ENCODE measurements at places on chromosomes 11 and 22.

GRCh38 chr22:26367402-26368245 is 61.4 kb upstream of the ASPHD2 start:
- DNase-seq: no peak

DNA sequence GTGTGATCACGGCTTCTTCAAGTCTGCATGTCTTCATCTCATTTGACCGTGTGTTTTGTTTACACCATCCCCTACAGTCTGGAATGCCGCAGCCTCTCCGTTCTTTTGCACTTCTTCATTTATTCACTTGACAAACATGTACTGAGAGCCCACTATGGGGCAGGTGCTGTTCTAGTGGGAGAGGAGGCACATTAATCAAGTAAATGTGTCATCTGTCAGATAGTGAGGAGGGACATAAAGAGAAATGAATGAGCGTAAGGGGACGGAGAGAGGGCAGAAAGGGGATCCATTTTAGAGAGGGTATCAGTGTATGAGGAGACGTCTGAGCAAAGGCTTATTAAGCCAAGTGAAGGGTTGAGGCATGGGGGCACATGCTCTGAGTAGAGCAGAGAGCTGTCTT is 54.0 kb upstream of the CECR2 start:
- no peak for DNase-seq

GRCh38 chr11:67628710-67629385 is 889 bp downstream of the NUDT8 start:
- no peak for DNase-seq

DNA sequence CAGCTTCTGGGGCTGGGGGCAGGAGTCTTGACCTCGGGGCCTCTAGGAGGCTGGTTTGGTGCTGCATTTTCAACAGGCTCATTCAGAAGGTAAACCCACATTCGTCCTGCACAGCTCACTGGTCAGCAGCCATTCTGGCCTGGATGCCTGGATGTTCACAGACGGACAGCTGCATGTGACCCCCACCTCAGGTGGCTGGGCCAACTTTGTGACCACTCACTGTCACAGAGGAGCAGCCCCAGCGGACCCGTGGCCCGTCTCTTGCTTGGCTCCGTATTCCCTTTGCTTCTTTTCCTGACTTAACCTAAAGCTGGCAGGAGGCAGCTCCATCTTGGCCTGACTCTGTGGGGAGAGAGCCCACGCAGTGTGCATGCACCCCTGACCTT is 8.2 kb downstream of the DGCR8 start:
- DNase-seq: no peak

GRCh38 chr11:125426818-125427528 is 69.1 kb downstream of the FEZ1 start:
- no peak for DNase-seq

GRCh38 chr11:121671283-121672168 is 218.8 kb upstream of the SORL1-AS1 start:
- no peak for DNase-seq

DNA sequence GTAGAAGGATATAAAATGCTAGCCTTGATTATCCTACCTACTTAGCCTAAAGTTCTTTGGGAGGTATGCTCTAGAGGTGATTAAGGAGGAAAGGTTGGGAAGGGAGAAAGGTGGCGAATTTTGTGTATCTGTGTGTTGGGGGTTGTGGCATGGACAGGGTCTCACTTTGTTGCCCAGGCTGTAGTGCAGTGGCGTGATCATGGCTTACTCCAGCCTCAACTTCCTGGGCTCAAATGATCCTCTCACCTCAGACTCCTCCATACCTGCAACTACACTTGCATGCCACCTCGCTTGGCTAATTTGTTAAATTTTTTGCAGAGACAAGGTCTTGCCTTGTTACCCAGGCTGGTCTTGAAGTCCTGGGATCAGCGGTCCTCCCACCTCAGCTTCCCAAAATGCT is 1094.8 kb downstream of the DLG2 start:
- DNase-seq: no peak

GRCh38 chr11:70481625-70482528 is 83.5 kb downstream of the CTTN start:
- DNase-seq: no peak

- no peak for DNase-seq
Measured at GRCh38 chr22:30887453-30887852, 81.1 kb downstream of the MORC2 start.

- no peak for DNase-seq
Measured at GRCh38 chr11:63922673-63923192, 5.8 kb upstream of the RCOR2 start.

DNA sequence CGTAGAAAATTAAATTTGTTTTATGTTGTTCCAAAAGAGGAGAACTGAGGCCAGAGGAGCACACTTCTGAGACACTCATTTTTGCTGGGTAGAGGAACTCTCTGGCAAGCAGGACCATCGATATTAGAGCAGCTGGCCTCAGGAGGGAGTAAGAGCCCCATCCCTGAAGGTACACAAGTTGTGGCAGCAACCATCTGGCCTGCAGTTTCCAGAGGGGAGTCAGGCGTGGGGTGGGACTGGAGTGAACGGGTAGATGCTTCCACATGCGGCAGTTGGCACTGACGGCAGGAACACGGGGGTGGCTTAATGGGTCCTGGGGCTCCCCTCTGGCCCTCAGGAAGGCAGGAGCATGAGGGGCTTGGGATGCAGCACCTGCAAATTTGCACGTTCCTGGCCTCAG is 13.2 kb upstream of the SSTR3 start:
- DNase-seq: no peak

DNA sequence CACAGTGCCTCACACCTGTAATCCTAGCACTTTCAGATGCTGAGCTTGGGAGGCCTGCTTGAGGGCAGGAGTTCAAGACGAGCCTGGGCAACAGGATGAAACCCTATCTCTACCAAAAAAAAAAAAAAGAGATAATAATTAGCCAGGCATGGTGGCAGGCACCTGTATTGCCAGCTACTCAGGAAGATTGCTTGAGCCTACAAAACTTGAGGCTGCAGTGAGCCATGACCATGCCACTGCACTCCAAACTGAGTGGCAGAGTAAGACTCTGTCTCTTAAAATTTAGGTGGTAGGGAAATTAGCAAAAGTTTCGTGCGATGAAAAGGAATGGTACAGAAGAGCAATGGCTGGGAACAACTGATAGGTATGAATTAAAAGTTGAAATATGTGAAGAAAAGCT is 18.0 kb downstream of the ST13 start:
- DNase-seq: no peak

GRCh38 chr22:26446808-26447515 is 17.9 kb downstream of the ASPHD2 start:
- no peak for DNase-seq

GRCh38 chr11:88402784-88403183 is 65.2 kb upstream of the CTSC start:
- DNase-seq: no peak

All from stimulated activated CD4-positive, alpha-beta T cell treated with anti-CD3 and anti-CD28 coated beads, Interleukin-15, amount 100 ng/mL, for 1 hour (primary cell).